Peyer's patch (tissue), 4 donors: ENCODE measurements at places on chromosomes 1 and 21. TPM values are rescaled to one million over a fixed set of nuclear protein-coding genes. Genes with fewer than 3 reads are reported as not detected.

TMEM79 gene
- total RNA-seq, result 4.1 TPM

LRRC8D gene
- 28.9 TPM for total RNA-seq

OLFML2B gene
- total RNA-seq, result 0.70 TPM

RGS1 gene
- total RNA-seq, result 10.9 TPM

LMX1A gene
- total RNA-seq, result 1.8 TPM

RNU1-1 gene
- under 0.01 TPM for total RNA-seq

RAB4A gene
- total RNA-seq, result 23.7 TPM

NTMT2 gene
- not detected for total RNA-seq

NPHS2 gene
- total RNA-seq, result not detected

PRKCZ gene
- 51.2 TPM for total RNA-seq

SLC44A5 gene
- total RNA-seq, result 0.80 TPM

PAPPA2 gene
- total RNA-seq, result 0.35 TPM

UQCRHL gene
- total RNA-seq, result 1.4 TPM

IL10RB gene
- total RNA-seq, result 6.6 TPM

SNAP47 gene
- 42.4 TPM for total RNA-seq

LMOD1 gene
- total RNA-seq, result 23.6 TPM

TTLL10 gene
- total RNA-seq, result not detected

KPRP gene
- total RNA-seq, result not detected

MFAP2 gene
- 1.9 TPM for total RNA-seq

TSPAN1 gene
- total RNA-seq, result 229 TPM

TNFAIP8L2 gene
- total RNA-seq, result 6.6 TPM

RBP7 gene
- total RNA-seq, result not detected

ATP6V1G3 gene
- not detected for total RNA-seq

AMPD1 gene
- 2.5 TPM for total RNA-seq

DNAH14 gene
- total RNA-seq, result 6.5 TPM

OR10Z1 gene
- not detected for total RNA-seq

LCE2A gene
- total RNA-seq, result not detected

AGMAT gene
- total RNA-seq, result 45.4 TPM

CR1L gene
- total RNA-seq, result not detected

LYST gene
- total RNA-seq, result 42.2 TPM

CDA gene
- 47.1 TPM for total RNA-seq

CGN gene
- 180 TPM for total RNA-seq

S100A7 gene
- not detected for total RNA-seq

CAPN8 gene
- 9.9 TPM for total RNA-seq

LIN9 gene
- 2.5 TPM for total RNA-seq

NPR1 gene
- 6.0 TPM for total RNA-seq

IFNAR1 gene
- 14.9 TPM for total RNA-seq

SLC5A3 gene
- total RNA-seq, result 15.8 TPM

ARV1 gene
- total RNA-seq, result 20.9 TPM

CFHR1 gene
- not detected for total RNA-seq

CCDC185 gene
- total RNA-seq, result not detected
